ENCODE measurements at places on chromosomes 1 and 21.

GRCh38 chr1:27979151-27979858 is 19.5 kb downstream of the XKR8 start:
- DNase-seq: no peak

DNA sequence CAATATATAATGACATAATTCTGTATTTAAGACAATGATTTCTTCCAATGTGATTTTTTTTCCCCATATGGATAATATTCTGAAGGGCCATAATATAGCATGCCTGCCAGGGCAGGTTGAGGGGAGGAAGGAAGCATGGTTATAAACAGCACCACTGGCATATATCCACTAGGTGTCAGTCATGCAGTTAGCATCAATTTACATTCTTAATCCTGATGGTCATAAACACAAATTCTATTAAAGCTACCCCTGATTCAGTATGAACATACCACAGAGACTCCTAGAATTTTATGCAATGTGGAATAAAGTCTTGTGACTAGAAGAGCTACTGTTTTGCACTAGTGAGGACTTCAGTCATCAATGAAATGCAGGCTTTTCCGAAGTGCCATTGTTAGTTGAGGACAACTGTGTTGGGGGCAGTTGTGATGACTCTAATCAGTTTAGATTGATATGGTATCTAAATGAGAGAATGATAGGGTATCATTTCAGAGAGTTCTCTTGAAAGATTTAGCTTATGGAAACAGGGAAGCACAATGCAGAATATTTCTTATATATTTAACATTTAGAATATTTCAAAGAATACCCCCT is 342.7 kb upstream of the NR5A2 start:
- DNase-seq: no peak

- DNase-seq: no peak
These were observed 374.0 kb downstream of the LMX1A start for GRCh38 chr1:164982545-164982944.

- no peak for DNase-seq
These were observed 978 bp downstream of the PRDM15 start for GRCh38 chr21:41877901-41878830.

DNA sequence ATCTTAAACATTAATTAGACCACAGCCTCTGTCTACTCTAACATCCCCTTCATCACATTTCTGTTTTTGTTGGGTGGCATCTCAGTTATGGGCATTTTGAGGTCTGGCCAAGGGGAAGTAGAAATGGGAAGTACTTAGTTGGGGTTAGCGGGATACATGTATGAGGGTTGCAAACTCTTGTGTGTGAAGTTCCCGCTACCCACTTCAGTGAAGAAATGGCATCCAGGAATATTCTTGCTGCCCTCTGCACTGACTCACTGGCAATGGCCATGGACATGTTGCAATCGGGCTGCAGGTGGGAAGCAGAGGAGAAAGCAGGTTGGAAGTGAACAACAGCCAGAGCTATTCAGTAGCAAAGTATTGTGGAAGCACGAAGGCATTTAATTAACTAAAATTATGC is 7.4 kb downstream of the CD48 start:
- DNase-seq: no peak

- no peak for DNase-seq
These were observed 15.2 kb downstream of the SLC27A3 start for GRCh38 chr1:153790313-153790965.

DNA sequence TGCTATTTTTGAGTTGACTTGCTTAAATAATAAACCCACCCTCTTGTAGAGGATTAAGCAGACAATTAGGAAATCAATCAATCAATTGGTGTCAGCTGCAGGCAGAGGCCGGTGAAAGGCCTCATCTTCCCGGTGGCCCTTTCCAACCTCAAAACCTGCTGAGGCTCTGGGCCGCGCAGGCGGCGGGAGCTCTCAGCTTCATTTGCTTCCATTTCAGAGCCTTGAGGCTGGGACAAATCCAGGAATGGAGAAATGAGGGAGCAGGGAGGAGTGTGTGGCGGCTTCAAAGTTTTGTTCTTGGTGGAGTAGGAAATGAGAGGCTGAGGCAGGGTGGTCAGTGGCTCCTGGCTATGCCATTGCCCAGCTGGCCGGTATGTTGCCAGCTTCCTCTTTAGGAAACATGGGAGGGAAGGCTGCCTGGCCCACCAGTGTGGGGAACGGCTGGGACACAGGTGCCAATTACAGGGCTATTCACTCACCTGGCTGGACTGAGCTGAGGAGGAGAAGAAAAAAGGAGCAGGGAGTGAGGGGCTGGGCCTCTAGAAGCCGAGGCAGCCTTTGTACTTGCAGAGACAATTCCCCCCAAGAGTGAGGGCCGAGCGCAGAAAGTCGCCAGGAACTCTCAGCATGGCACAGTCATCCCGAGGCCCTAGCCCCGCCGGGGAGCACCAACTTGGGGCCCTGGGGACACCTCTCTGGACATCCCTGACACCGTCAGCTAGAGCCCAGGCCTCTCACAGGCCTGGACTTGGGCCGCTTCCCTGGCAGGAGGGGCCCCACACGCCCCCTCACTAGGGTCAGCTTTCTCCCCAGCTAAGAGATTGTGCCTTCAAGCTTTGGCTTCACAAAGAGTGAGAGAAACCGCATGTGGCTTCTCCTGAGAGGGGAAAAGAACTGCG is 4.4 kb downstream of the POU3F1 start:
- DNase-seq: no peak

- no peak for DNase-seq
These were observed 2.5 kb upstream of the OLIG1 start for GRCh38 chr21:33067457-33067856.

GRCh38 chr1:23037081-23037740 is 17.9 kb downstream of the KDM1A start:
- no peak for DNase-seq

- DNase-seq: no peak
These were observed 114.5 kb downstream of the HIVEP3 start for GRCh38 chr1:41804176-41804575.

DNA sequence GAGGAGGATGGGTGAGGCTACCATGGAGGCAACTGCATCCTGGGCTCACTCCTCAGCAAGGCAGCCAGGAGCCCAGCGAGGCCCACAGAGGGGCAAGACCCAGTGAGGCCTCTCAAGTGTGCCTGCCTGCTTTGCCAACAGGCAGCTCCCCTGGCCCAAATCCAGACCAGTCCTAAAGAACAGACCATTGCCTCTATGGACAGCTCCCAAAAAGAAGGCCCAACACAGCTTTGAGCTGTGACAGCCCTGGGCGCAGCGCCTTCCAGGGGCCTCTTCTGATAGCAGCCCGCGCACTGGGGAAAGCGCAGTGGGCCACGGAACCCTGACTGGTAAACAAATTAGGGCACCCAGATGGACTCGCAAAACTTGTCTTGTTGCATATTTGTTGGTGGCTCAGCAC is 25.5 kb downstream of the C1orf198 start:
- no peak for DNase-seq

DNA sequence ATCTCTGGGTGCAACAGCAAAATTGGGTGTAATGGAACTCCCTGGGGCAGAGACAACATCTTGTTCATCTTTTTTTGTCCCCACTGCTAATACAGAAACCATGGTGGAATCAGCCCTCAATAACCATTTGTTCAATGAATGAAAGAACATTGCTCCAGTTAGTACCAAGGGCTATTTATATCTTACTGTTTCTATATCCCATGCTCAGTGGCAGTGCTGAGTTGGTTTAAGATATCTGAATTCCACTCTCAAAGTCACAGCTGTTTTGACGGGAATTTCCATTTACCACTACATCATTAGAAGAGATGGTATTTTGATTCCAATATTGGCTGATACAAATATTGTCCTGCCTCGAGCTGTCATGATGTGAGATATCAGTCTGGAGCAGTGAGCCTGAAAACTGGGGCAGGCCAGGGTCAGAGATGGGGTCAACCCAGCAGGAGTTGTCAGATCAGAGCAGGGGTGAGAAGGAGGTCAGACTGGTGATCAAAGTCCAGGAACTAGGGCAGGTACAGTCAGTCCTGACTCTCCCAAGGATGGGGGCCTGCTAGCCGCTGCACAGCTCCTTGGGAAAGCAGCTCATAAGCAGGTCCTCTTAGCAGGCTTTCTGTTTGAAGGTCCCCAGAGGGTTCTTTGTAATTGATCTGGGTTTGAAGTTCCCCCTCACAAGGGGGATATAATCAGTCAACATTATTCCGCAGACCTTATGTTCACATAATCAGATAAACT is 5.8 kb upstream of the PHC2 start:
- DNase-seq: no peak

- DNase-seq: no peak
These were observed 41.3 kb upstream of the OSBPL9 start for GRCh38 chr1:51575406-51576084.

DNA sequence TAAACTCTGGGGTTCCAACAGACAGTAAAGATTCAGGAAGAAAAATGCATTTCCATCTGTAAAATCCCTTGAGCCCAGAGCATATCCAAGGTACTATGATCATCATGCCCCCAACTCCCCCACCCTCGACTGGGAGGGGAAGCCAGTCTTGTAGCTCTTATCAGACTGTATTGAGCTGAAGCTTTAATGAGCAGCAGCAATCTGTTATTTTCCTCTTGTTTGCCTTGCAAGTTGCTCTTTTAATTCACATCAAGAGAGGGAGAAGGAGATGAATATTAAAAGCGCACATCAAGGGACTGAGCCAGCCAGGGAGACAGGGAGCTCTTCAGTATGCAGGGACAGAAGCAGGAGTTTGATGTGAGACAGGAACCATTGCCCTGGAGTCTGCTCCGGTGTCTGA is 52.5 kb upstream of the KCNA3 start:
- no peak for DNase-seq

- DNase-seq: no peak
These were observed 1063.4 kb downstream of the PLA2G4A start for GRCh38 chr1:187891993-187892682.

DNA sequence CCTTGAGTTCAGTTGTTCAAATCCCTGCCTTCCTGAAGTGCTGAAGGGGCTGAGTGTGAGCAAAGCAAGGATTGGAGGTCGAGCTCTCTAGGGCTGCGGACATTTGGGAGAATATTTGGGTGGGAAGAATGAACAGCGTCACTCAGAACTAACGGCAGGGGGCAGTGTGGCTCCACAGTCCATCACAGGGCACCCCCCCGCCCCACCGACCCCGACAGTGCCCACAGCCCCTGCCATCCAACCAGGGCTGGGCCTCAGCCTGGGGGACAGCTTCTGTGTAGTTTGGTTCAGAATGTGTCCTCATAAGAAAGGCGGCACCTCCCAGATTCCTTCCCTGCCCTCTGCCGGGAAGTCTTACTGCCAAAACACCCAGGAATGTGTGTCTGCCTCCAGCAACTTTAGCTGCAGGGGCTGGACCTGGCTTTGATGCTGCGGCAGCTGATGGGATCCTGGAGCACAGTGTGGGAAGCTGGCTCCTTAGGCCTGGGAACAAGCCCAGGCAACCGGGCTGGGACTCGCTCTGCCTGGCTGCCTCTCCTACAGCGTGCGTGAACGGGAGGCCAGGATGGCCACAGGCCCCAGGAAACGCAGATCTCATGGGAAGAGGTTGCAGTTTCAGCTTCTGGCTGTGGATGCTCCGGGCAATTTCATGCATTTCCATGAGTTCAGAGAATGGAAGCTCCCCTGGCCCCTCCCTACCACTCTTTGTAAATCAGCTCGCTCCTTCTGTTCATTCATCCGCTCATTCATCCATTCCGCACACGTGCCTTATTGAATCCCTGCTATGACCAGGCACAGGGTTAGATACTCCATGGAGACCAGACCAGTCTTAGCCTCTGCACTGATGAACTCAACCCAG is 104.9 kb upstream of the TMPRSS2 start:
- no peak for DNase-seq

GRCh38 chr1:182698971-182699370 is 14.6 kb upstream of the RGS8 start:
- DNase-seq: no peak

DNA sequence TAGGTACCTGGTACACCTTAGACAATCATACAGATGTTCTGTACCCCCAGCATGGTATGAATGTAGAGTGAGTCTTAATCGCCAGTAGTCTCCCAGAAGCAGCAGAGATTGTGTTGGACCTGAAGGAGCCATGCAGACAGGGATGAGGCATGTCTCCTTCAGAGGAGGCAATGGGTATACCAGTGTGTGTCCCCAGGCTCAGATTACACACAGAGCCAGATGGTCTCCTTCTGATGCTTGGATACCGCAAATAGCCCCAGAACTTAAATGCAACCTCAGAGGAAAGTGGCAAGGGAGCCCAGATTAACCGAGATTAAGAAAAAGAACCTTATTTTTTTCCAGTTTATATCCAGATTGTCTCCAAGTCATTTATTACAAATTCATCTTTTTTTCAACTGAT is 96.8 kb upstream of the C21orf91 start:
- DNase-seq: no peak

DNA sequence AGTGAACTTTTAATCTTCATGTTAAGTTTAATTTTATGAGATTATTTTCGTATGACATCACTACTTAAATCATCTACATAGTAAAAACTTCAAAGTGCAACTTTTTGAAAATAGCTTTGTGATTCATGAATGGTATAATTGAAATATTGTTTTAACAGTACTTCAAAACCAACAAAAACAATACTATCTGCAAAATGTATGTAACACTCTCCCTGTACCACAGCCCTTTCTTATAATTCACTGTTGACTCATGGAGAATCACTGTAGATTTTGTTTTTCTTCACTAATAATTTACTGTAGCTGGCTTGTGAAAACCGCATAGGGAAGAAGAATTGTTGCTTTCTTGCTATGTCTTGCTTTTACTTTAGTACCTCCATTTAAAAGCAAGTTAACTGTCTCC is 301.4 kb upstream of the ADAMTS5 start:
- no peak for DNase-seq

- DNase-seq: no peak
These were observed 1.4 kb downstream of the PLA2G5 start for GRCh38 chr1:20071416-20071815.

DNA sequence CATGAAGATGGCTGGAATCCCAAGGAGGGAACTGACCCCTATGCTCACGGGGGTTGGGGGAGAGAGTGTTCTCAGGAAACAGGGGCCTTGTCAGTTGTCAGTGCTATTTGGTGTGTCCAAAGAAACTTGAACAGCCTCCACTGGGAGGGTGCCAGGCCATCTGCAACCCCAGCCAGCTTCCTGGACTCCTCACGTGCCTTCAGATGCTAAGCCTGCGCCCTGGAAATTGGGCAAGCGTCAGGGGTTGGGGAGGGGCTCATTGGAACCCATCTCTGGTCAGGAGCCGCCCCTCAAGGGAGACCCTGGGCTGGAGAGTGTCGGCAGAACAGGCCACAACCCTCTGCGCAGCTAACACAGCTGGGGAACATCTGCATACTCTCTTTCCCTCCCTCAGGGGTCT is 13.1 kb upstream of the LHX4 start:
- no peak for DNase-seq

DNA sequence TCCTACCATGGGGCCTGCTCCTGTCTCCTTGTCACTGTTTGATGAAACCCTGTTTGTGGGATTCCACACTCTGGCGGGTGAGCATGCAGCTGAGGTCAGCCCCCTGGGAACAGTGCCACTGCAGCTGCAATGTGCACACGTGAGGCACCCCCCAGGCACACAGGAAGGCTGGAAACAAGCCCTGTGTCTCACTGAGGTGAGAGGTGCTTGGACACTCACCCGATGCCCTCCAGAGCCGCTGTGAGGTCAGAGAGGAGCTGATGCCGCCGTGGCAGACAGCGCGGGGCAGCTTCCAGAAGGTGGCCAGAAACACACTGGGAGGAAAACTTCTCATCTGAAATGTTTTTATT is 49.7 kb downstream of the SLX9 start:
- DNase-seq: no peak

- DNase-seq: no peak
These were observed 86.9 kb downstream of the STUM start for GRCh38 chr1:226635456-226635941.
